ENCODE measurements at places on chromosomes 4 and X. TPM values are rescaled to one million over a fixed set of nuclear protein-coding genes. Genes with fewer than 3 reads are reported as not detected.

PCDH19 gene
- 0.58 TPM for polyA plus RNA-seq

PFKFB1 gene
- 0.40 TPM for polyA plus RNA-seq

TASL gene
- polyA plus RNA-seq: 1.0 TPM

S100P gene
- 4.2 TPM for polyA plus RNA-seq

GPRASP1 gene
- polyA plus RNA-seq: 17.7 TPM
